Right kidney (tissue), 9 donors: ENCODE measurements at places on chromosomes 2 and 18.

DNA sequence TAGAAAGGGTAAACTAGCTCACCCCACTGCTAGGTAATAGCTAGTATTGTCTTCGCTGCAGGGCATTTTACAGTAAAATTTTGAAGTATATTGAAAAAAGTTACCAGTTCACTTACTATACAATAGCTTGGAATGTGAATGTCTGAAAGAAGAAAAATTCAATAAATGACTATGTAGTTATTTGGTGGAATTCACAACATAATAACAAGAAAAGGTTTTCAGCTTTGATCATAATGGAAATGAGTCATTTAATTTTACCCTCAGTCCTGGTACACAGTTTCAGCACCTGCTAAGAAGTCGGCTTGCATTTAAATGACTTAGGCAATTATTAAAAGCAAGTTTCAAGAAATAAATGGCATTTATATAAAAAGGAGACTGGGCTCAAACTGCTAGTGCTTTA is 90.4 kb downstream of the NUP35 start:
- no peak for DNase-seq

GRCh38 chr2:216416571-216417307 is 4.5 kb downstream of the SMARCAL1 start:
- no peak for DNase-seq

DNA sequence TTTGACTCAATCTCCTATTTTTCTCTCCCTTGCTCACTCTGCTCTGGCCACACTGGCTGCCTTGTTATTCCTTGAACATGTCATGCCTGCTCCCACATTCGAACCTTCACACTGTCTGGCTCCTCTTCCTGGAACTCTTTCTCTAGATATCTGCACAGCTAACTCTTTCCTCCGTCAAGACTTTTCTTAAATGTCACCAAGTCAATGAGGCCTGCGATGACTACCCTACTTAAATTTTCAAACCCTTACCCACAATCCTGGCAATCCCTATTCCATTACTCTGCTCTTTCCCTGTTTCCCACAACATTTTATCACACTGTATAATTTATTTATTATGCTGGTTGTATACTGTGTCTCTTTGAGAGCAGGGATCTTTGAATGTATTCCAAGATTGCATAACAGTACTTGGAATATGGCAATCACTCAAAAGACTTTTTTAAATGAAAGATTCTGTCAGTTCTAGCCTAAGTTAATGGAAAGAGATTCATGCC is 206.2 kb downstream of the SRBD1 start:
- DNase-seq, result no peak

GRCh38 chr18:34493566-34494358 is 216.3 kb upstream of the DTNA start:
- DNase-seq, result peak; percentile 79

DNA sequence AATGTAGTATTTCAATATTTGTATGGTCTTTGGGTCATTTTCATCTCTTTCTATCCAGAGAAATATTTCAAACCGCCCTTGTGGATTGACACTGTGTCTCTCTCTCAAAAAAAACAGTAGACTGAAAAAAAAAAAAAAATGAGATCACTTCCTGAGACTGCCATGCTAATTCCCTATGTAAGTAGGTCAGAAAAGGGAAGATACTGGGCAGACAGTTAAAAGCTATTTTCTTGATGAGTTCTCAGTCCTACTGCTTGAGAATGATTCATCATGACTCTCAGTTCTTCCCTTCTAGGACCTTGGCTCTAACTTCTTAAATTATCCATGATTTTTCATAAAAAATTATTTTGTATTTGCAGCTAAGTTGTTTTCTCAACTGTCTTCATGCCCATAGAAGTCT is 672.3 kb upstream of the REG3G start:
- no peak for DNase-seq

- DNase-seq, result no peak
These were observed 174.6 kb upstream of the GALNT5 start for GRCh38 chr2:157082950-157083349.

- DNase-seq, result no peak
These were observed 7.1 kb downstream of the TMEM182 start for GRCh38 chr2:102768892-102769291.

DNA sequence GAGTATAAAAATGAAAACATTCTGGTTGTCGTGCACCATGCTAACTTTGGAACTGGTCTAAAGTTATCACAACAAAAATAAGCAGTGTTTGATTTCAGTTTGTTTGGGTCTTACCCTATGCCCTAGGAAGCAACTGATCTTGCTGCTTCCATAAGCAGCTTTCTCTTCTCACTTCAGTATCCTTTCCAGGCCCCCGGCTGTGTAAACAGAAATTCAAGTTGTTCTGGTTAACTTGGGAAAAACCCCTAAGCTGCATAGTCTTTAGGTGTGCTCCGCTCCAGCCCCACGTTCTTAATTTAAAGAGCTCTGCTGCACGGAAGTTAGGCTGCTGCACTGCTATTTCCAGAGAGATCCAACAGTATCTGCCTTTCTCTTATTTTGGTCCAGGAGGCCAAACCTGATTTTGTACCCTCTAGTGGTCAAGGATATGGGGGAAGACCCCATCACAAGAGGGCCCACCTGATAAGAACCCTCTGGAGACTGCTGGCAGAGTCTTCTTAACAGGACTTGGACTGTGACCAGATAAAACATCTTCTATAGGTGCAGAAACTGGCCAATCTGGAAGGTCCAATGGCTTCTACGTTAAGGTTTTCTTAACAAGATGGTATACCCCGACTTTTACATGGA is 69.1 kb downstream of the FEZ2 start:
- DNase-seq, result no peak

- no peak for DNase-seq
These were observed 41.5 kb upstream of the TANK start for GRCh38 chr2:161118722-161119121.

GRCh38 chr2:226799976-226800940 is 638 bp upstream of the IRS1 start:
- peak; percentile 63 for DNase-seq

DNA sequence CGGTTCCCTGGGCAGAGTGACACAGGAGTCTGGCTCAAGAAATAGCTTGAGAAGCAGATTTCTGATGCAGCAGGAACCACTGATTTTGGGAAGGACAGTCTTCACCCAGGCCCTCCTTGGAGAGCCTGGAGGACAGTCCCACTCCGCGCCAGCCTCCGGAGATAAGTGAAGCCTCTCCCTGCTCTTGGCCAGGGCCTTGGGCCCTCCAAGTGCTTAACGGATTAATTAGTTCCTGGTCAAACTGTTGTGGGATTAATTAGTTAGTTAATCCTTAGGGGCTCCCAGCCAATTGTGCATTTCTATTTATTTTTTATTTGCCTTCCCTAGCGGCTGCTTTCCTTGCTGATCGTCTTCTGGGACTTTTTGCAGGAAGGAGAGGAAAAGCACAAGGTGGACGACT is 19.6 kb downstream of the CPLX4 start:
- DNase-seq, result no peak
